NCI-H2081 treated with DMSO at 0.1 percent for 48 hours (cell line): ENCODE measurements at places on chromosomes 12 and 14.

DNA sequence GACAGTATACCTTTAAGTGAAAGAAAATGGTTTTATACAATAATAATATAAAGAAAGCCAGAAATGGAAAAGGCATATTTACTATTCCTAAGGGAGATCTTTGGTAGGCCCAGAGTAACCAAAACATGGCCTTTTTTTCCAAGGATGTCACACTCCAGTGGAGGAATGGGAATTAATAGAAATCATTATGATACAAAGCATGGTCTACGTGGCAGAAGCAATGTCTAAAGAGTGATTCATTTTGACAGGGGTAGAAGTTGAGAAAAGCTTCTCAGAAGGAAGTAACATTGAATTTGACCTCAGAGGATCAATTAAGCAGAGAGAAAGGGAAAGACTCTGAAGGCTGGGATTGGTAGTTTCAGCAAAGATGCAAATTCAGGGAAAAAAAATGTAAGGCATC, 208.6 kb downstream of the BTG1 start:
- no peak for DNase-seq

GRCh38 chr14:74563586-74564159, 48.4 kb downstream of the LTBP2 start:
- no peak for DNase-seq

- no peak for DNase-seq
Observed at GRCh38 chr12:4118601-4119156, 154.9 kb upstream of the CCND2 start.

- DNase-seq = no peak
Observed at GRCh38 chr12:79997096-79997791, 62.3 kb upstream of the PPP1R12A start.

DNA sequence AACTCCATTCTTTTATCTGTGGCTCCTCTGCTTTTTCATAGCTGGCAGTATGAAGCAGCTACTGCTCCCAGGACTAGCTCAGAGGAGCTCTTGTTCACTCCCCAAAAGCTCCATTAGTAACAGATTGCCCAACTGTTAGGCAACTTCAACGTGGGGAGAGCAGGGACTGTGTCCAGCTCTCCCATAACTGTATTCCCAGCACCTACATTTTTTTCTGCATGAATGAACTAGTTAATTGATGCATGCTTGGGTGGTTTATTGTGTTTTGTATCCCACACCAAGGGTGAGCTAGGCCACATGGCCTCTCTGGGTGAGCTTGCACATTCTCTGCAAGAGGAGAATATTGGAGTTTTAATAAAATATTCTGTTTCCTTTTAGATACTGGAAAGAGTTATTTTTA, 15.2 kb downstream of the STON2 start:
- DNase-seq = no peak

- no peak for DNase-seq
Observed at GRCh38 chr14:86217523-86217922, 687.6 kb downstream of the FLRT2 start.

GRCh38 chr14:101070540-101071492, 167.3 kb upstream of the RTL1 start:
- DNase-seq = no peak

DNA sequence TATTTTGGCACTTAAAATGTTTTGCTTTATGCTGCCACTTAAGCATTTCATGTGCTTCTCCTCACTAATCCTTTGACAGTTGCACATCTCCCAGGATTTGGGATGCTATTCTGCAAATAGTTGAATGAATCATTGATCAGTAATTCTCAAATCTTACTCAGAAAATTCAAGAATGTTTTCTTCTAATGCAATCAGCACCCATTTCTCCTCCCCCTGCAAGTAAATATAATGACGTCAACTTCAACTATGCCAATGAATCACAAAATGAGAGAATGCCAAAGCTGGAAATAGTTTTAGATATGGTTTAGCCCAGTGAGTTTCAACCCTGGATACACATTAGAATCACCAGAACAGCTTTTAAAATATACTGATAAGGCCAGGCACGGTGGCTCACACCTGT, 2.1 kb upstream of the BLOC1S1 start:
- no peak for DNase-seq

DNA sequence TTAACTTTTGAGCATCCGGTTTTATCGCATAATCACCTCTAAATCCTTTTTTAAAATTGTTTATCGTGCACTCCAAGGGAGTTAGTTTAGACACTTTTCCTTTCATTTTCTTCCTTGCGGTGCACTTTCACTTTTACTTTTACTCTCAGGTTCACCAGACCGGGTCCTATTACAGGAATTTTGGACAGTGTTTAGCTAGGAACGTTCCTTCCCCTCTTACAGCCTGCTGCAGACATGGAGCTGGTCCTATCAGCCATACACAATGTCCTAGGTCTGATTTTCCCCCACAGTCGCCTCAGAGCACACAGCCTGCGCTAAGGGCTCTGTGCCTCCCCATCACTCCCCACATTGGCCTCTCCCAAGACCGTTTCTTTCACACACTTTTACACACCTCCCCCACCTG, 103.9 kb downstream of the ALG10 start:
- DNase-seq = no peak

GRCh38 chr12:57835366-57836288, 10.9 kb downstream of the CTDSP2 start:
- no peak for DNase-seq

DNA sequence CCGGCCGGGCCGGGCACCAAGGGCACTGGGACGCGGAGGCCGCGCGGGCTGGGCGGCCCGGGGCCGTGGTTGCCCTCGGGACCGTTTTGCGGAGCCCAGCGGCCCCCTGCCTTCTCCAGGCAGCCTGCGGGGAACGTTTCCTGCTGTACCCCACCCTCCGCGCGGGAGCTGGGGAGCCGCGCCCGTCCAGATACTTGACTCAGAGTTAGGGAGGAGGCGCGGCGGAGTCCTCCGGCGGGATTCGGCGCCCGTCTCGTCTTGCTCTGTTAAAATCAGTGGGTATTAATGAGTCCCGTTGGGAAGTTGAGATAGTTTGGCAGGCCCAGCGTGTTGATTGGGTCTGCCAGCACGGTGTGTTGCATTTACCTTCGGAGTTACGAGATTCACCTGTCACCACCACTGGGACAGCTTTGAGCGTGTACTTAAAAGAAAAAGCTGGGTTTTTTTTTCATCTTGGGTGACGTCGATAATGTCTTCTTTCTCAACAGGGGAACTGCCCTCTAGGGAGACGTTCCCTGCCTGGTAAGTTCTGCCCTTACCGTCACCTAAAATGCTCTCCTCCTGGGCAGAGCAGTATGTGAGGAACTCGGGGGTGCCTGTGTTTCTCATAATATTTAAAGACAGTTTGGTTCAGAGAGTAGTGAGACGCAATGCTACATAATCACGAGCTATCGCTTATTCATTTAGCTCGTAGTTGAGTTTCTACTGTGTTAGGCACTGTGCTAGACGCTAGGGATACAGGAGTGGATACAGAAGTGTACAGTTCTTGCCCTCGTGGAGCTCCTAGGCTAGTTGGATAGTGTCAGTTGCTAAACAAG, 596 bp downstream of the DLST start:
- DNase-seq = no peak

- DNase-seq = no peak
Observed at GRCh38 chr12:67649261-67649569, 670 bp downstream of the DYRK2 start.

GRCh38 chr14:74508844-74509428, 15.4 kb downstream of the ISCA2 start:
- no peak for DNase-seq

DNA sequence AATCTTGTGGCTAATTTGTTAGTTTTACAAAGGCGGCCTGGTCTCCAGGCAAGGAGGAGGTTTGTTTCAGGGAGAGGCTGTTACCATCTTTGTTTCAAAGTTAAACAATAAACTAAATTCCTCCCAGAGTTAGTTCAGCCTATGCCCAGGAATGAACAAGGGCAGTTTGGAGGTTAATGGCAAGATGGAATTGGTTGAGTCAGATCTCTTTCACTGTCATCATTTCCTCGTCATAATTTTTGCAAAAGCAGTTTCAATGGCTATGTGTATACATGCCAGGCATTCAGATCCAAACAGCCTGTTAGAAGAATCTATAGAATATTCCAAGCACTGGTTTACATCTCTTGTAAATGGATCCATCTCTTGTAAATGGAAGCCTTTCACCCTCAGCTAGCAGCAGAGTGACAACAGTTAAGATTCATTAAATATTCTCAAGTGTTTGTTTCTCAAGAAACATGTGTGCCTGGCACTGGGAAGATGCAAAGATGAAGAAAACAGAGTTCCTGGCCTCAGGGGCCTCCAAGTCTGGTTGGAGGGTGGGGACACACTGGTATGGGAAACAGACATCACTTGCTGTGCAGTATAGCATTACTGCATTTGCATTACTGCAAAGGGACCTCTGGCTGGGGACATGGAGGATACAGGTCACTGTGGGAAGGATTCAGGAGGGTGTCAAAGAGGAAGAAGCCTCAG, 65.8 kb downstream of the RIN3 start:
- DNase-seq = no peak

DNA sequence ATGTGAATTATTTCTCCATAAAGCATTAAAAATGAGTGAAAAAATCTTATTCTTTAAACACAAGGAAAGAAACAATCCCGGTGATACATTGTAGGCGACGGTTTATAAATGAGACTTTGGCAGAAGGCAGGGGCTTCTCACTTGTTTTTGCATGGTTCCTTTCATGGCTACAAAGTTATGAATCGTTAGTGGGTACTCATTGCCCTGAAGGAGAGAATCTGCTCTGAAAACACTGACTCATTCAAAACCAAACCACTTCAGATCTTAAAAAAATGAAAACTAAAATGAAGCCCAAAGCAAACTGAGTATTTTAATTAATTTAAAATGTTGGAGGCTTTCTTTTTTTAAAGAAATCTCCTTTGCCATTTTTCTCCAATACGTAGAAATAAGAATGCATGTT, 41.4 kb upstream of the AMIGO2 start:
- no peak for DNase-seq

GRCh38 chr14:37172024-37172869, at the start of gene SLC25A21:
Gene SLC25A21, minus strand, starts transcription at chr14:37172606.
- peak; percentile 50 for DNase-seq

DNA sequence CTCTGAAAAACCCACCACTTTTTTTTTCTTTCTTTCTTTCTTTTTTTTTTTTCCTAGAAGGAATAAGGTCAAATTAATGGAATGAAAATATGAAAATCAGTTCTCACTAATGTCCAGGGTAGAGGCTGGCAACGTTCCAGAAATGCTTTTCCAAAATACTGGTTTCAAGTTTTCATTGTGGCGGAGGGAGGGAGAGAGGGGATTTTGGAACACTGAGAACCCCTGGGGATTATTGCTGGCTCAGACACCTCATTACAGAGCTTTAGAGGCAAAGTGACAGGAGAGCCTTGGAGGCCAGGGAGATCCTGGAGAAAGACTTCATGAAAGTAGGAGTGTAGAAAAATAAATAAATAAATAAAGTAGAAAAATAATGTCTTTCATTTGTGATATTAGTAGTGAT, 45.4 kb downstream of the ALX1 start:
- DNase-seq = no peak

GRCh38 chr12:64255249-64255648, 33.2 kb upstream of the KICS2 start:
- DNase-seq = no peak

DNA sequence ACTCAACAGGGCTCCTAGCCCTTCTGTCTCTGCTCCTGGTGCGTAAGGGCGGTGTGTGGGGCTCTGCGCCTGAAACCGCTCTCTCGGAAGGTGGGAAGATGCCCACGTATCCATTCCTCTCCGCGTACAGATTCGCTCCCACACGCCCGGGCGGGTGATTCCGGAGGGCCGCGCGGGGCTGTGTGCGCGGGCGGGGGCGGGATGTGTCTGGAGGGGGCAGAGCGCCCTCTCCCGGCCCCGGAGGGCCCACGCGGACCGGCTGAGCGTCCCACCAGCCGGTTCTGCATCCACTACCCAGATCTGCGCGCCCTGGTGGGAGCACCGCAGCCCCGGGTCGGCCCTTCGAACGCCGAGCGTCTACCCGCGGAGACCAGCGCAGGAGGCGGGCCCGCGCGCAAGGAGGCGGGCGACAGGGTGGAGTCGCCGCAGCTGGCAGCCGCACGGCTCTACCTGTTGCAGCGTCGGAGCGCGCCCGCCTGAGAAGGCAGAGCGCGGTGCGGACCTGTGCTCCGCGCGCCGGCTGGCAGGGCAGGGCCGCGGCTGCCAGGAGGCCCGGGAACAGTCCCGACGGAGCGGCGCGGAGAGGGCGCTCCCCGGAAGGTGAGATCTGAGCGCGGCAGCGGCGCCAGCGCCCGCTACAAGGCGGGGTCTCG, 1.4 kb upstream of the KCNK13 start:
- no peak for DNase-seq

DNA sequence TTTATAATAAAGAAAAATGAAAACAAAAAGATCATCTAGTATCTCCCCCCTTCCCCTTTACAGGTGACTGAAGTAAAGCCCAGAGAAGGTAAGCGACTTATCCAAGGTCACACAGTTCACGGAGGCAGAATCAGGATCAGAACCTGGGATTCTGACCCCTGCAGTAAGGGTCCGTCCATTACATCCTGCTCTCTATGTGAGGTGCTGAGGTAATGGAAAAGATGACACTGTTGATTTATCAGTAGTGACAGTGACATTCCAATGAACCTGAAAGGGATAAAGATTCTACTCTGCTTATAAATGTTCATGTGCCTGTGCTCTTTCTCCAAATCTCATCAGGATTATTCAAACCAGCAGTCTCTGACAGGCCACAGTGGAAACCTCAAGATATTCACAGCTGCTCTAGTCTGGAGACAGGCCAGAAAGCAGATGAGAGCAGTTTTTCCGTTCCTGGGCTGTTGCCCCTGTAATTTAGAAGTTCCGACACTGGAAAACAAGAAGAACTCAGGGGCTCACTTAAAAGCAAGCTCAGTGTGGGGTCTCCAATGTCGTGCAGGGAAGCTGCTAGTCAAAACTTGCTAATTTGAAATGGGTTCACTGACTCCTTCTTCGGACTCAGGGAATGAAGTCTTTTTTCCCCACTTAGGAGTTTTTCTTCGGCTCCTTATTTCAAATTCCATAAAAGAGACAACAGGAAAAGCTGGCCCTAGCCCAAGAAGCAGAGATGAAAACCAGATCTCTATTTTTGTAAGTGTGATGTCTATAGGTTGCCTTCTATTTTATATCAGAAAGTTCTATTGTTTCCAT, 131.8 kb upstream of the EEA1 start:
- no peak for DNase-seq

DNA sequence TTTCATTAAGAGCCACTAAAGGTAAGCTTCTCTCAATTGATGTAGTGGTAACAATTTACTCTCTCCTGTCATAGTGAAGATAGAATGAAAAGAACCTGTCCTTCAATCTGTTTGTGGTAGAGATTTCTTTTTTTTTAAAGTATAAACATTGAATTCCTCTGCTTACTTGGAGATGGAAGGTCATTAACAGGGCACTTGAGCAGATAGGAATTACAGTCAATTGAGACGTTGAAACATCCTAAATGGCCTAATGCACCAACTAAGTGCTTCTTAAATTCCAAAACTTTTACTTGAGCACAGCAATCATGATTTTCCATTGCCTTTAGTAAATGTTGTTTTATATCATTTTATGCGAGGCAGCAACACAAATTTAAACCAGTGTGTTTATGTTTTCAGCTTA, 241.4 kb downstream of the FOXG1 start:
- DNase-seq = no peak
